ENCODE measurements at places on chromosomes 11 and 22.

DNA sequence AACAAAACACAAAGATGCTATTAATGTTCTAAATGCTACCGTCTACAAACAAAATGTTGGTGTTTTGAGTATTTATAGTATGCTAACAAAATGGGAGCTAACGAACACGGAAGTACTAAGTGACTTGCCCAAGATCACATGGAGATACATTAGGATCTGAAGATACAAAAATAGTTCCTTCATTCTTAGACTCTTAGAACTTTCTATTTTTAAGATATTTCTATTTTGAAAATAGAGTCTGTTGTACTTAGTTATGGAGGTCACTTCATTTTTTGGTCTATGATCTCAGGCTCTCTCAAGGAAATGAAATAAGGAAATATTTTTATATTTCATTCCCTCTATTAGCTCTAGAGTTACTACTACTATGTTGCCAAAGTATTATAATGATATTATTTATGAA is 64.2 kb downstream of the APOL5 start:
- no peak for DNase-seq

- DNase-seq = no peak
Observed at GRCh38 chr11:15106201-15106965, 8.3 kb upstream of the INSC start.

DNA sequence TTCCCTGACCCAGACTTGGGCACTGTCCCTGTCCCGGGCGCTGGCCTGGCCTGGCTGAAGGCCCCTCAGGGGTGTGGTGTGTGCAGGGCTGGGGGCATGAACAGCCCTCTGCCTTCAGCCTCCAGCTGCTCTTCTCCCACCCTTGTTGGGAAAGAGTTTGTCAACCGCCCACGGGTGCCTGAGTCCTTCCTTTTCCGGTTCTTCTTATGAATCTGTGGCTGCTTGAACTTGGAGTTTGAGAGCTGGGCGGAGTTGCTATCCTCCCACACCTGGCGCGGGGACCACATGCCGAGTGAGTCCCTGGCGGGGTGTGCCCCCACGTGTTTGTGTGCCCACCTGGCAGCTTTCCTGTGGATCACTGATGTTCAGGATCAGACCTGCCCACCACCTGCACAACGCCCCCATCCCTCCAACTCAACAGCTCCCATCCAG is 13.4 kb downstream of the NFAM1 start:
- DNase-seq = no peak

DNA sequence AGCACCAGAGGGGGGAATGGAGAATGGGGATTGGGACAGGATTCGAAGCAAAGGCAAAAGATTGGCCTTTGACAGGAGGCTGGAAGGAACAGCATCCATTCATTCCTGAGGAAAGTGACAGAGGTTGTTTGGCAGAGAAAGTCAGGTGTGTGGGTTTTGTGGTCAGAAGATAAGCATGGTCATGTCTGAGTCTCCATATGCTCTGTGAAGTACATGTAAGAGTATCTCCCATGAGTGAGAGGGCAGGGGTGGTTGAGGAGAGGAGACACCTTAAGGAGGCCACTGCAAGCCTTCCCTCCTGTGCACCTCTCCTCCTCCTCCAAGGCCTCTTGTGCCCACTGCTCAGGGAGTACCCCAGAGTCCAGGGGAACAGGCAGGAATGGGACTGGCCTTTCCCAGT is 1.9 kb upstream of the NLRP10 start:
- DNase-seq = no peak

DNA sequence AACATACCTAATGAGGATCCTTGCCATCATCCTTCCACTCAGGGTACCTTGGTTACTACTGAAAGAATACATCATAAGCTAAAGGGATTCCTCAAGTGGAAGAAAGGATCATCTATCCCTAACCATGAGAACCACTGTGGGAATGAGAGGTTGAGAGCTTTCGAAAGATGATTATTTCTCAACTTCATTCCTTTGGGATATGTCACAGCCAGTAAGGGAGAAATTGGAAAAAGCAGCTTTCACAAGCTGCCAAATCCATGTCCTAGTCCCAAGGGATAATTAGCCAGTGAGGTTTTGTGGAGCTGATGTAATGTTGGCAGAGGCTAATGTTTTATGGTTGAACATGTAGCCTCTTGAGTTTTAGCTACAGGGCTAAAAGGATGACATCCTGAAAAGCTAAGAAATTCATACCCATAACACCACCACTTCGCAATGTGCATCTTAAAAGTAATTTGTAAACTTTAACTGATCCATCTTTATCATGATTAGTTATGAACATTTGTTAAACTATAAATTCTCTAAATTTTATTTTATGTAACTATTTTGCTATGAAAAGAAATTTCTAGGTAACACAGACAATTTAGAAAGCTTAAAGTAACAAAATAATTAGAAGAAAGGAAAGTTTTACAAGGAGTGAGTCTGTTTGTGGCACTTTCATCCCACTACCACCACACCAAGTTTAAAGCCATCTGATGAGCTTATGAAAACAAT is 123.9 kb downstream of the MRTFA start:
- DNase-seq = no peak

GRCh38 chr11:95800438-95800837 is 10.1 kb downstream of the CEP57 start:
- no peak for DNase-seq
